ENCODE measurements at places on chromosomes 12 and 14.

DNA sequence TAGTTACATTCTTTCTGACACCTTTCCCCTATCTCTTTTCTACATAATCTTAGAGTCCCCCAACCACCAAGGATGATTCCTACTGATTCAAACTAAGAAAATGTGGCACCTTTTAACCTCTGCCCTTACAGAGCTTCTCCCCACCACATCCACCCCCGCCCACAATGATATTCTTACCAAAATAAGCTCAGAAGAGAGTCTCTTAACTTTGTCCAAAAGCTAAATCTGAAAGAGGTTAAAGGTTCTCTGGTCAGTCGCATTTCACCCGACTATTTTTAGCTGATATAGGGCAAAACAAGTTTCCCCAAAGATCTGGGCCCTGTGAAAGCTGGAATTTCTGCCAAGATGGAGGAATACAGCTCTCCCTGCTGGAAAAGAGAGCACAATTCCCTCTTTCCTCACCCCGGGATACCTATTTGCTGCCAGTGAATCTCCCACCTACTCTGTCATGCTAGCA is 128.6 kb downstream of the ZFP36L1 start:
- DNase-seq: no peak

DNA sequence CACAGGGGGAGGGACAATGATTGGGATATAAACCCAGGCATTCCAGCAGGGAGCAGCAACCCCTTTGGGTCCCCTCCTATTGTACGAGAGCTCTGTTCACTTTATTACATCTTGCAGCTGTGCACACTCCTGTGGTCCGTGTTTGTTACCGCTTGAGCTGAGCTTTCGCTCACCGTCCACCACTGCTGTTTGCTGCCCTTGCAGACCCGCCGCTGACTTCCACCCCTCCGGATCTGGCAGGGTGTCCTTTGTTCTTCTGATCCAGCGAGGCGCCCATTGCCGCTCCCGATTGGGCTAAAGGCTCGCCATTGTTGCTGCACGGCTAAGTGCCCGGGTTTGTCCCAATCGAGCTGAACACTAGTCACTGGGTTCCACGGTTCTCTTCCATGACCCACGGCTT is 64.1 kb downstream of the E2F7 start:
- DNase-seq: no peak

DNA sequence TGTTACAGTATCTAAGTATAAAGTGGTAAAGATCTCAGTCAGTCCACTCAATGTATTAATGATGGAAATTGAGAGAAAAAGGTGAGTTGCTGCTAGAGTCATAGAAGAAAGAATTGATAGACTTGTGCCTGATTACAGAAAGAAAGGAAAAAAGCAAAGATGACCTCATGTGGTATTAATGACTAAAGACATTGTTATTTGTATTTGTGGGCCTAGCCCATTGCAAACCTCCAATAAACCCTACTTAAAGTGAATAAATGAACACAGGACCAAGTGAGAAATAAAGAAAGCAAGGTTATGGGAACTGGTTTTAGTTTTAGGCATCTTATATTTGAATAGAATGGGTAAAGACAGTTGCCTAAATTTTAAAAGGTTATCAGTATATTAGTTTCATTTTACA is 105.5 kb downstream of the SYT1 start:
- DNase-seq: no peak

GRCh38 chr12:41684997-41685396 is 459.7 kb downstream of the GXYLT1 start:
- DNase-seq: no peak

GRCh38 chr14:88233915-88234314 is 89.2 kb downstream of the KCNK10 start:
- peak; percentile 29 for DNase-seq

- peak; percentile 48 for DNase-seq
Observed at GRCh38 chr14:102508774-102509745, 516 bp downstream of the ANKRD9 start.

DNA sequence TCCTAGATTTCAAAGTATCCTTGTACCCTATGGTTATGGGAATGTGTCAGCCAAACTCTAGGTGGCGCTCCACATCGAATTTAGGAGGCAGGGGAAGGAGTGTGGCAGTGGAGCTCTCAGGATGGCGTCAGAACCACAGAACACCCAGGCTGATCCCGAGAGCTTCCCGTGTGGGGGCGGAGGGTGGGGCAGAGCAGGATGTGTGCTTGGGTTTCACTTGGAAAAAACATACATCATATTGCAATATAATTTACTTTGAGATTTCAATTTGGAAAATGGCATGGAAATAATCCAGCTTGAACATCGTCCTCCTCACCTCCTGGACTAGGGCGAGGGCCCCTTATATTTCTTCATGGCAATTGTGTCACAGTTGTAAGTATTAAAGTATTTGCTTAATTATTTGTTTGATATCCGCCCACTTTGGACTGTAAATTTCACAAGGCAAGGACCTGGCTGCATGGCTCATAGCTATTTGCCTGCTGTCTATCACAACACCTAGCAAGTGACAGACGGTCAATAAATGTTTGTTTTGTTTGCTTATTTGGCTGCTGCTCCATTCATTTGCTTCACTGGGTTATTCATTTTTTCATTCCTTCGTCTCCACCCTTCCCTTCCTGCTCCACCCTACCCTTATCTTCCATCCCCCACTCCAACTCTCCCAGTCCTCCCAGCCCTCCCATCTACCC is 221.5 kb upstream of the HMGA2 start:
- peak; percentile 70 for DNase-seq

DNA sequence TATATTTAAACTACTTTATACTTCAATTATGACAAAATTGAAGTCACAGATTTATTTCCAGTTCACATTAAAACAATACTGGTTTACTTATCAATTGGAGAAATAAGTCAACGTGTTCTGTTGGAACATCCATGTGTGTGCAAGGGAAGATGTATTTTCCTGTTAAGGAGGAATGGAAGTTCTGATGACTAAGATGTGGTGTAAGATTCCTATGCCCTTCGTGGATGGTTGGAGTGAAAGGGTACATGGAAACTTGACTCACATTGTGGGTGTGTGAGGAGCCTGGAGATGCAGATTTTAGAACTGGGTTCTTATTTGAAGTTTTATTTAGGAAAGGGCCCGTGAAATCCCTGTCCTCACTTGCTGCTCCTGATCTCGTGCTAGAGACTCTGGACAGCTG is 95.3 kb downstream of the CATSPERB start:
- no peak for DNase-seq

- DNase-seq: peak; percentile 2
Observed at GRCh38 chr14:21894003-21894897, 220.6 kb upstream of the OR4E1 start.

DNA sequence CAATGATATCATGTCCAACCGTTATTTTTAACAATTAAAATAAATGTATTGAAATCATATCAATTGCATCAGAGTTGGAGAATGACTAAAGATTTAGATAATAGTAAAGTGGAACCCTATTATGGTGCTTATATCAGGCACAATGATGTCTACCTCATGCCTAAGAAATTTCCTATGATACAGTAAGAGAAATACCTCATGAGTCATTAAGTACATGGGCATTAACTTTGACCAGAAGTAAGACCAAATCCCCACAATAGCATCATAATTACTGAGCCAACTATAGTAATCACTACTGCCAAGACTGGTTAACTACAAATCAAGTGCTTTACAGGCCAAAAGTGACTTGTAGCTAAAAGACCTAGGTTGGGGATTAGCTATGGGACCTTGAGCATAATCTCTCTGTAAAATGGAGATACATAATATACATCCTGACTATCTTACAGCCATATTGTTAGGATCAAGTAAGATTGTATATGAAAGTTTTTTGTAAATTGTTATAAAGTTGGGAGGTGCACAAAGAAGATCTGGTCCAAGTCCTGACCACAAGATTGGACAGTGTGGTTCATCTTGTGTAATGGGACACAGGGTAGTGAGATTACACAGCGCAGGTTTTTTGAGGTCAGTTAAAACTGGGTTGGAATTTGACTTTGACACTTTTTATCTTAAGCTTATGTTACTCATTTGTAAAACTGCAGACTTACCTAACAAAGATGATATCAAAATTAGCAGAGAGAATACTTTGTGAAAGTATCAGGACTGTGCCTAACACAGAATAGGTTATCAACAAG is 60.5 kb downstream of the ERGIC2 start:
- no peak for DNase-seq

DNA sequence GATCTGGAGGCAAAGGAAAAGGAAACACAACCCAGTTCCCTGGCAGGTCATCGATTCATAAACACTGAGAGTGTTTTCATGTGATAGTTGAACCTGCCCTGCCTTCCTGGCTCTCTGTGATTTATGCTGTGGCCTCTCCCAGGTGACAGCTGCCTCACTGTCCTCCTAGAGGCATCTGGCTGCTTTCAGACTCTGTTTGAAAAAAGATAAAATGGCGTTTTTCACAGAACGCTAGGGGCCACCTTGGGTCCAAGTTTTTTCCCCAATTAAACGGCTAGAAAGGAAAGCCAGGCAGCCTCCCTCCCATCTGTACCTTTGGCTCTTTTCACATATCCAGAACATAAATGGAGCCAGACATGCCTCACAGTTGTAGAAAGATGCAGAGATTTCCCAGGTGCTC is 252.6 kb upstream of the CCDC196 start:
- DNase-seq: no peak

DNA sequence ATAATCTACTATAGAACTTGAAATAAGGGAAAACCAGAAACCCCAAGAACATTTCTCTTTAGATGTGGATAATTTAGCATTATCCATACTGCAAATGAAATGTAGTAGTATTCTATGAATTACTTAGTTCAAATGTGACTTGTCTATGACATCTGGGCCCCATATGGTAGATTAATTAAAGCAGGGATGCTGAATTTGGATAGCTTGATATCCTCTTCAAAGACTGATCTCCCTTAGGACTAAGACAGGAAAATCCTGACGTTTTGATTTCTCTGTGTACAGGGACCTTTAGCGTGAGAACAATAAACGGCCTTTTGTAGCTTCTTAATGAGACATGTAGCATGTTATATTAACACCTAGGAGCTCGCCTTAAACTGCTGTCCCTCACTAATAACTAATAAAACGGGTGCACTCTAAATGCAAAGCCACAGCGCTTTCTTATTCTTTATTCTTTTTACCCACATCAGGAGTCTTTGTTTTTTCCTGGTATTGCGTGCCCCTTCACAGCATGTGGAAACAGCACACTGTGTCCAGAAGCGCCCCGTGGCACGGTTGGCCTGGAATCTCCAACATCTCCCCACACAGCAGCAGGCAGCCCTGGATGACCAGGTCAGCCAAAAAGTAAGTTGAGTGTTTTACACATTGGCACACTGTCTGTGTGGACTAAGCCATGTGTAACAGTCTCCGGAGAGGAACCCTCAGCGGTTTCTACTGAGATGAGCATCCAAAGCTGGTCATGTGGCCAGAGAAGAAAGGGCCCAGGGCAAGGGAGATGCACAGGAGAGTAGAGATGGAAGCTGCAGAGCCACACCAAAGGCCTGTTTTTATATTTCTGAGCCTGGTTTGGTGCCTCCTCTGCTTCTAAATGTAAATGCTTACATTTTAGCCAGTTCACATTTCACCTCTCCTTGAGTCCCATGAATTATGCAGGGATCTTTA is 93.1 kb downstream of the SRGAP1 start:
- DNase-seq: no peak

- DNase-seq: peak; percentile 53
Observed at GRCh38 chr14:105999361-106000028, 473.1 kb downstream of the TMEM121 start.

- no peak for DNase-seq
Observed at GRCh38 chr12:48316491-48316890, 34.2 kb downstream of the ZNF641 start.

DNA sequence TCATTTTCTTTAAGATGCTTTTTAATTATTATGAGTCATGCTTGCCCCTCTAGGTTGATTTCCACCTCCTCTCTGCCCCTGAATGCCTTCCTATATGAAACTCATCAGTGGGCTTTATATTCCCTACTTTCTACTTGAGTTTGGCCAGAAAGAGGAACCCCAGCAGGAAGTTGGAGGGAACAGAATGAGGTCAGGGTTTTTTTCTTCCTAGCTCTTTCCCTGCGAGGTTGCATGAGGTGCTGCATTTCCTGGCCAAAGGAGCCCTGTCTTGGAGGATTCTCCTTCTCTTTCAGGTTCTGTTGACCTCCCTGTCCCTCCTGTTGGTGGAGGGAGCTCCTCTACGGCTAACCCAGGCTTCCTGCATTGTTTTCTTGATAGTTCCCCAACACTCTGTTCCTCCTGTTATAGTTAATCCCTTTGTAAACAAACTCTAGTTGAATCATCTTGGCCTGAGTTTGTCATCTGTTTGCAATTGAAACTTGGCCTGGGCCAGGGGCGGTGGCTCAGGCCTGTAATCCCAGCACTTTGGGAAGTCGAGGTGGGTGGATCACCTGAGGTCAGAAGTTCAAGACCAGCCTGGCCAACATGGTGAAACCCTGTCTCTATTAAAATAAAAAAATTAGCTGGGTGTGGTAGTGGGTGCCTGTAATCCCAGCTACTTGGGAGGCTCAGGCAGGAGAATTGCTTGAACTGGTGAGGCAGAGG is 15.3 kb upstream of the SPIC start:
- DNase-seq: peak; percentile 4

GRCh38 chr12:93378998-93379325 is 1.2 kb downstream of the NUDT4 start:
- DNase-seq: no peak

- DNase-seq: no peak
Observed at GRCh38 chr14:32379447-32379846, 50.3 kb downstream of the AKAP6 start.

DNA sequence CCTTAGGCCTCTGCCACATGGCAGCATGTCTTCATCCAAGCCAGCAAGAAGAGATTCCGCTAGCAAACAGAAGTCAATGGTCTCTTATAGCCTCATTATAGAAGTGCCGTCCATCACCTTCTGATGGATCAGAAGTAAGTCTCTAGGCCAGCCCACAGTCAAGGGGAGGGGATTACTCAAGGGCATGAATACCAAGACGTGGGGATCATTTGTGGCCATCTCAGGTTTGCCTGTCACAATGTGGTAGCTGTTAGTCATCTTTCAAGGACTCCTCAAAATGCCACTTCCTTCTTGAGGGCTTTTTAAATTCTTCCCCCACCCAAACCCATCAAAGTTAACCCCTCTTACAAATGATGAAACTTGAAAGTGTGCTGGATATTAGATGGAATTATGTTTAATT is 8.1 kb upstream of the ADCY6 start:
- no peak for DNase-seq

- no peak for DNase-seq
Observed at GRCh38 chr12:93883436-93884154, 206.4 kb downstream of the CRADD start.

DNA sequence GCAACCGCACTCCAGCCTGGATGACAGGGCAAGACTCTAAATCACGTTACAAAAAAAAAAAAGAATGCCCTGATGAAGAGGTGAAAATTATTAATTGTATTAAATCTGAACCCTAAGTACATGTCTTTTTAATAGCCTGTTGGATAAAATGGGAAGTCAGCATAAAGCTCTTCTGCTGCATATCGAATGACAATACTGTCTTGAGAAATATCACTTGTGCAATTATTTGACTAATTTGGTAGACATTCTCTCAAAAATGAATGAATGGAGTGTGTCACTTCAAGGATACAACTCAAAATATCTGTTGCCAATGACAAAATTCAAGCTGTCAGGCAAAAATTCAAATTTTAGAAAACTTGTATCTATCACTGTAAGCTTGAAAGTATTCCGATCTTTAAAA is 38.9 kb downstream of the DNAI7 start:
- no peak for DNase-seq
